ENCODE measurements at places on chromosomes 4 and X.

DNA sequence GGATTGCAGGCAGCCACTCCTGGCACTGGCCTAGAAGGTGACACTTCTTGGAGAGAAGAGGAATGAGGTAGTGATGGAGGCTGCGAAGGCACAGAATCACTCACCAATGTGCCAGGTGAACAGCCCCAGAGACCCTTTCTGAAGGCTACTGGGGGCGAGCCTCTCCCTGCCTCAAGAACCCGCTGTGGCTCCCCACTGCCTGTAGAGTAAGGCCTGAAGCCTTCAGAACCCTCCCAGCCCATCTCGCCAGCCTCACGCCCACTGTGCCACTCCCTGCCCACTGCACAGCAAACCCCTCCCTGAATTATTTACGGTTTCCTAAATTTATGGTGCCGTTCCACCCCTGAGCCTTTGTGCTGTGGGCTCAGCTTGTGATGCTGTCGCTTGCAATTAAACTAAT lies 24.2 kb upstream of the SORCS2 start:
- DNase-seq = no peak

DNA sequence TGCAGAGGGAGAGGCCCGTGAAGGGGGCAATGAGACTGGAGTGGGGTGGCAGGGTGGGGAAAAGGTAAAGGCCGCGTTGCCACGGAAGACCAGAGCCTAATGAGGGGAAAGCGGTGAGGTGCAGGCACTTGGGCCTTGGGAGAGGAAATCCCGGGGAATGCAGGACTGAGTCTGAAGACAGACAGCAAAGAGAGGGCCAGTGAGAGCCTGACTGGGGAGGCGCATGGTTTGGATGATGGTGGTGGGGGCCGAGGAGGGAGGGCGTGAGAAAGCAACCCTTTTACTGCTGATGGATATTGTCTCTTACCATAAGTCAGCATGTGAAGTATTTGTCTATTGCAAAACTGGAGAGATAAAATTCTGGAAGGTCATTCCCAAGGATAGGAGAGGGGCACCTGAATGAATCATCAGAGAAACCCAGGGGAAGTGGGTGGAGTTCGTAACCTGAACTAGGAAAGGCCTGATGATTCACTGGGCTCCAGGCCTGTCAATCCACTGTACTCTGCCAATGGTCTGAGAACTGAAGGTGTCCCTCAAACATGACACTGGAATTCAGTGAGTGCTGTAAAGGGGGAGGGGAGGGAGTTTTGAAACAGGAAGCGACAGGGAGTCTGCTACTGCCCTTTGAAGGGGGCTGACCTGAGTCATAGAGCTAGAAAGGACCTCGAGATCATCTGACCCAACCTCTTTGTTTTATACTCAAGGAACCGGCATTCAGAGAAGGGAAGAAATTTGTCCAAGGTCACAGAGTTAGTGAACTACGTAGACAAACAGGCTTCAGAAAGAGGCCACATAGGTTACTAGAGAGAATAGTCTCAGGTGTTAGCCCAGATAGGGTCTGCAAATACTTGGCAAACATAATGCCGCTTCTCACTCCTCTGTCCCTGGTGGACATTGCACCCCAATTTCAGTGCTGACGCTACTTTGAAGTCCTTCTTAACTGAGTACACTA lies 52.2 kb downstream of the NALF2 start:
- no peak for DNase-seq

GRCh38 chr4:186927624-186928023 lies 204.0 kb upstream of the FAT1 start:
- DNase-seq = no peak

DNA sequence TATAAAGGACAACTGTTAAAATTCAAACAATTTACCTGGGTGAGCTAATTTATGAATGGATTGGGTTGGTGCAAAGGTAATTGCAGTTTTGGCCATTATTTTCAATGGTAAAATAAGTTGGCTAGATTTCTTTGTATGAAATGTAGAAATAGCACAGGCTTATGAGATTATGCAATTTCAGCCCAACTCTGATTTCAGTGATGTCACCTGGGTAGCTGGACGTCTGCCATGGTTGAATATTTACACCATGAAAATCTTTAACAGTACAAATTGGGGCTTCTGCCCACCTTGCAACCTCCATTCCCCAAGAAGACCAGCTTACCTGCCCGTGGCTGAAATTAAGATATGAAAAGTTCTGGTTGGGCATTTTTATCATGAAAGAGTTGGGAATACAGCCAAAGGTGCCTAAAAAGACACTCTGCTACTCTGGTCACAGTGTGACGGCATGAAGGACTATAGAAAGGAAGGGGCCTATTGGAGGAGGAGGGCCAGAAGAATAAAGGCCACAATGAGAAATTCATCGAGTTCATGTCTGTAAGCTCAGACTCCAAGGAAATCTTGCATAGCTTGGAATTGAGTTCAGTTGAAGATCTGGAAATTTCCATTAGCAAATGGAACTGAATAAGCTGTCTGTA lies 29.7 kb downstream of the EGF start:
- DNase-seq = no peak

GRCh38 chr4:40875507-40876150 lies 125.9 kb downstream of the NSUN7 start:
- DNase-seq = no peak

All from stimulated activated effector memory CD8-positive, alpha-beta T cell treated with anti-CD3 and anti-CD28 coated beads, Interleukin-12 subunit alpha, Interleukin-12 subunit beta, amount 100 ng/mL, for 72 hours (primary cell).